ENCODE measurements at places on chromosomes 16 and 17.

GRCh38 chr17:37292429-37293139 is 83.2 kb upstream of the C17orf78 start:
- no peak for DNase-seq

DNA sequence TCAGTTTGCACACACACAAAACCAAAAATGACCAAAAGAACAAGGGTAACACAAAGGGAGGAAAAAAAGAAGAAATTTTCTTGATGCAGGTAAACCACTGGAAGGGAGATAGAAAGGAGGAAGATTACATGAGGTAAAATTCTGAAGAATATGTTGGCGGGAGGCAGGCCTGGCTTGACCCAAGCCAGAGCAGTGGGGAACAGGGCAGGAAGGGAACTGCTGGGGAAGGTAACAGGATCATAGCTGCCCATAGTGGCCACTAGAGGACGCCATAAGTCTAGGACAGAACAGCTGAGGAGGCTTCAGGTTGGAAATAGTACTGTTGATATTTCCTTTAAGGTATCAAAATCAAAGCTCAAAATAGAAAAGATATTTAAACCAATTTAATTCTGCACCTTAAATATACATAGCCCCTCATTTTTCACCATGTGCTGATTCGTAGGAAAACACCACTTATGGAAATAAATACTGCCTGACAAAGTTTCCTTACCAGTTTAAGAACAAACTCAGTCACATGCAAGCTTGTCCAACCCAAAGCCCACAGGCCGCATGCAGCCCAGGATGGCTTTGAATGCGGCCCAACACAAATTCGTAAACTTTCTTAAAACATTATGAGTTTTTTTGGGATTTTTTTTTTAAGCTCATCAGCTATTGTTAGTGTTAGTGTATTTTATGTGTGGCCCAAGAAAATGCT is 15.5 kb downstream of the VPS35 start:
- no peak for DNase-seq

- no peak for DNase-seq
These were observed 4.0 kb upstream of the ZNF267 start for GRCh38 chr16:31869511-31870201.

- no peak for DNase-seq
These were observed 12.5 kb upstream of the MLYCD start for GRCh38 chr16:83886199-83886971.

DNA sequence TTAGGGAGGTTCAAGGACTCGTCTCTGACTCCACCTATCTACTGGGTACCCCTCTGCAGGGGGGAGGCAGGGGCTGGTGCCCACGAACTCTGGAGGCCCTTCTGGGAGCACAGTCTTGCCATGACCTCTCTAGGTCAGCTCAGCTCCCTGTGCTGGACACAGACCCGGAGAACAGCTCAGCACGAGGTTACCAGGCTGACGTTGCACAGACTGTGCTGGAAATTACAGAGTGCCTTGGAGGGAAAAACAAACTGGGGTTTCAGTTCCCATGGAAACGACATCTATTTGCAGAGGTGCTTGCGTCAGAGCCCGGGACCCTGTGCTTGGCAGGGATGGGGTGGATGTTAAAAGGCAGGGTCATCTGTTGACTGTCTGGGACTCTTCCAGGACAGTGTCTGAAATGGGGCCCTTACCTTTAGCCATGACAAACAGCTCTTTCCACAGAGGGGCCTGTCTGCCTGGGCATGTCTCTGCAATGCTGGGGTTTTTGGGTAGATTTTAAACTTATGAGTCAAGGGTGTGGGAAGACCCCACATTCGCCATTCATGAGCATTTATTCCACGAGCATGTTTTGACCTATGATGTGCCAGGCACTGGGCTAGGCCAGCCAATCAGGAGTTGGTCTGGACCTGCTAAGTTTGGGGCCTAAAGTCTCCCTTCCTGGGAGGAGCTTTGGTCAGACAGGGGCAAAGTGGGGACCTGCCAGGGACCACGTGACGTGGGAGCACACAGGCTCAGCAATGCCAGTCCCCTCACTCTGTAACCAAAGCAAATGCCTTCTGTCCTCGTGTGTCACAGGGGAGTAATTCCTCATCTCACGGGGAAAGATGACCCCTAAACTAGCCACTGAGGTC is 22.5 kb downstream of the CCR7 start:
- DNase-seq, result peak; percentile 96

GRCh38 chr17:21020622-21021021 is 22.2 kb downstream of the USP22 start:
- DNase-seq, result no peak

DNA sequence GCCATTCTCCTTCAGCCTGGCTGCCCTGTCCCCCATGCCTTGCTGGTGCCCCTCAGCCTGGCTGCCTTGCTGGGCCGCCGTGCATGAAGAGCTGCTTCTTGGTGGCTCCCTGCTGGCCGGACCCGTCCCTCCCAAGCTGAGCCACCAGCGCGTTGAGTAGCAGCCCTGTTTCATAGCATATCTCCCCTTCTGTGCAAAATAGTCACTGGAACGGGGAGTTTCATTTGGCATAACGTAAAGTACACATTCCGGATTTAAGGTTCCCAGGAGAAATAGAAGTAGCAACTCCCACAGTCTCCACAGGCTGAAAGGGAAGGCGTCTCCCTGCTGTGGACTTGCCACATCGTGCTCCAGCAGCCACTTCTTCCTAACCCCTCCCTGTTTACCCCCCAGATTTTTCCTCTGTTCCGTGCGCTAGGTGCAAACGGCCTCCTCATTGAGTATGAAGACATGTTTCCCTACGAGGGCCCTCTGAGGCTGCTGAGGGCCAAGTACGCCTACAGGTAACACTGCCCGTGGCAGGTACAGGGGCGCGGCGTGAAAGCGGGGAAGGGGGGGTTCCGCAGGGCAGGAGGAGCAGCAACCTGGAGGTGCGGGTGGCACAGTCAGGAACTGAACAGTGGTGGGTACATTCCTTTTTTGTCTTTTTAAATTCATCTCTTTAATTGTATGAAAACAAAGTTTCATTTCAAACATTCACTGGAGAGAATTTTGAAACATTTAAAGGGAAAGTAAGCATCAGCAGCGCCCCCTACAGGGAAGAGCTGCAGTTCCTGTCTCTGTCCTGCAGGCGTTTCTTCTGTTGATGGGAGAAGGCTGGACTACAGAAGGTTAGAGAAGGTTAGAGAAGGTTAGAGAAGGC is 5.8 kb upstream of the OGFOD3 start:
- no peak for DNase-seq

GRCh38 chr16:35431829-35432663 is 1972.6 kb downstream of the TP53TG3F start:
- DNase-seq, result no peak

DNA sequence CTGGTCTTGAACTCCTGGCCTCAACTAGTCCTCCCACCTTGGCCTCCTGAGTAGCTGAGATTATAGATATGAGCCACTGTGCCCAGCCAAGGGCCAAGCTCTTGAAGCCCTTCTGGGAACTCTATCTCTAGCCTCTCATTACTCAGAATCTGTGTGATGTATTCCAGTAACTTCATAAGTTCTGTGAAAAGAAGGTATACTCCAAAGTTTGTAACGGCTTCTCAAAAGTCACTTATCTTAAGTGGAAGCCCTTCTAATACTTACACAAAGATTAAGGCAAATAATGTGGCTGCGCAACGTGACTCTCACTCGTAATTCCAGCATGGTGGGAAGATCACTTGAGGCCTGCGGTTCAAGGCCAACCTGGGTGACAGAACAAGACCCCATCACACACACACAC is 19.1 kb upstream of the ATP6V0C start:
- DNase-seq, result no peak

DNA sequence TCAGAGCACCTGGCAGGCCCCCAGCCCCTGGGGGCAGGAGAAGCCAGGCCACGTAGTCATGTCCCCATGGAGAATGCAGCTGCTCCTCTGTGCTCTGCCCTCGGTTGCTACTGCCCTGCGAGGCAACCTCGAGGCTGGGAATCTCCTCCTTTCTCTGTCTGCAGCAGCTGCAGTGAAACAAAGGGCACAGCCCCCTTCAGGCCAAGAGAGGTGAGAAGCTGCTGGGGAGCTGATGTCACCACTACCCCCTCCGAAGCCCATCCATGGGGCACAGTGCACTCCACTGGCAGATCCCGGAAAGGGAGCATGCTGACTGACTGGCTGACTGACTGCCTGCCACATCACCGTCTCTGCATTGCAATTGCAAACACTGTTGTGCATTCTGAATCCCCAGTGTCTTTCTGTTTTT is 103.7 kb downstream of the GRIN2A start:
- no peak for DNase-seq

DNA sequence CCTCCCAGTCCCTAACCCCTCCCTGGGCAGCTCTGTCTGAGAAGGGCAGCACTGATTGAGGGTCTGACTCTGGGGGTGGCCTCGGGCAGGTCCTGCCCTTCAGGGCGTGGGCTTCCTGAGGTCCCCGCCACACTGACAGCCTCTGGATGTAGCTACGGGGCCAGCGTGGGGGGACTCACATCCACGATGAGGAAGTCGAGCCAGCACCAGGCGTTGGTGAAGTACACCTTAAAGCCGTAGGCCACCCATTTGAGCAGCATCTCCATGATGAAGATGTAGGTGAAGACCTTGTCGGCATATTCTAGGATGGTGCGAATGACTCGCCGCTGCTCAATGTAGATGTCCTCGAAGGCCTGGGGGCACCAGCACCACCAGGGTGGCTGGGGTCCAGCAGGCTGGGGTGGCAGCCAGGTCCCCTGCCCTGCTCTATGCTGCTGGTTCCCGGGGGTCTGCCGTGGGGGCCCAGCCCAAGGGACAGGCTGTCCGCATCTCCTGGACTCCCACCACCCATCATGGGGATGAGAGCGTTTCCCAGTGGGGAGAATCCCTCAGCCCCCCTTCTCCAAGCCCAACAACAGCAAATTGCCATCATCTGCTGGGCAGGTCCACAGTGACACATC is 15.7 kb upstream of the CD79B start:
- DNase-seq, result no peak

DNA sequence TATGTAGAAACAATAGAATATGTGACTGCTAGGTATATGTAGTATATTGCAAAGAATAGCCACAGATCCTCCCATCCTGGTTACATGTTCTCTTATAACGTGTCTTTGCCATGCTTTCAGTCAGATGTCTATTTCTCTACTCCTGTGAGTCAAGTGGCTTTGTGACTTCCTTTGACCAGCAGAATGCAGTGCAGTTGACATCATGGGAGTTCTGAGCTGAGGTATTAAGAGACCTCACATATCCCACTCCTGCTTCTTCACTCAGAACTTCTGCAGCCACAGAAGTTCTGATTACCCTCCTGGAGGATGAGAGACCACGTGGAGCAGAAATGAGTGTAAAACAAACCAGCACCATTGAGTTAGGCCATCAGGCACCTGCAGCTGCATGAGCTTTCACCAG is 222.5 kb downstream of the PRKCA start:
- no peak for DNase-seq

DNA sequence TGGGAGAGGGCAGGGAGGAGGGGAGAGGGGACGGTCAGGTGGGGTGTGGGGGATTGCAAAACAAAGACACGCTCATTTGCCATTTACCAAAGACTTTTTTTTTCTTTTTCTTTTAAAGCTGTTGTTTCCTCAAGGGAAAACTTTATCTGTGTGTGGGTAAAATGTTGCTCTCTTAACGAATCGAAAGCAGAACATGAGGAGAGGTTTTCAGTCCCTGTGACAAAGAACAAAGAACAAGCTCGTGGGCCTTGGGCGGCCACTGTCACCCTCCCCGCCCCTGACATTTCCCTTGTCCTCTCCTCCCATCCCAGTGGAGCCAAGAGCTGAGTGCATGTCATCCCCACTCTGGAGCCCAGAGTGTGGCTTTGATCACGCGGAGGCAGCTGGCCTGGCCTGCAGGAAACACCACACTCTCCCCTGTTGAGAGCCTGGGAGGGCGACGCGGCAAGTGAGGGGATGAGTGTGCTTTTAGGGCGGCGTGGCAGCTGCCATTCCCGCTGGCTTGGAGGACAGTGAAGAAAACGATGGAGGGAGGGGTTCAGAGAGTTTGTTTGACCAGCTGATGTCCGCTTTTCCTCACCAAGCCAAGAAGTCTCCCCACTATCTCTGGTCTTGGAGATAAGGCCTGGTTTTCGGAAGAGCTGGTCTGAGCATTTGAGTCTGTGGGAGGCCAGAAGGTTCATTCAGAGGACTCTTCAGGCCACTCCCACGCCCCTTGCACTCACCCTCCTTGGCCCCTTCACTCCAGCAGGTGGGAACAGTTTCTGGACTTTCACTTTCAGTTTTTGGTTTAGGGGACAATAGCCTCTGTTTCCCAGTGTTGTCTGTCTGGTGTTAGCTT is 11.4 kb downstream of the CCR7 start:
- DNase-seq, result peak; percentile 95

DNA sequence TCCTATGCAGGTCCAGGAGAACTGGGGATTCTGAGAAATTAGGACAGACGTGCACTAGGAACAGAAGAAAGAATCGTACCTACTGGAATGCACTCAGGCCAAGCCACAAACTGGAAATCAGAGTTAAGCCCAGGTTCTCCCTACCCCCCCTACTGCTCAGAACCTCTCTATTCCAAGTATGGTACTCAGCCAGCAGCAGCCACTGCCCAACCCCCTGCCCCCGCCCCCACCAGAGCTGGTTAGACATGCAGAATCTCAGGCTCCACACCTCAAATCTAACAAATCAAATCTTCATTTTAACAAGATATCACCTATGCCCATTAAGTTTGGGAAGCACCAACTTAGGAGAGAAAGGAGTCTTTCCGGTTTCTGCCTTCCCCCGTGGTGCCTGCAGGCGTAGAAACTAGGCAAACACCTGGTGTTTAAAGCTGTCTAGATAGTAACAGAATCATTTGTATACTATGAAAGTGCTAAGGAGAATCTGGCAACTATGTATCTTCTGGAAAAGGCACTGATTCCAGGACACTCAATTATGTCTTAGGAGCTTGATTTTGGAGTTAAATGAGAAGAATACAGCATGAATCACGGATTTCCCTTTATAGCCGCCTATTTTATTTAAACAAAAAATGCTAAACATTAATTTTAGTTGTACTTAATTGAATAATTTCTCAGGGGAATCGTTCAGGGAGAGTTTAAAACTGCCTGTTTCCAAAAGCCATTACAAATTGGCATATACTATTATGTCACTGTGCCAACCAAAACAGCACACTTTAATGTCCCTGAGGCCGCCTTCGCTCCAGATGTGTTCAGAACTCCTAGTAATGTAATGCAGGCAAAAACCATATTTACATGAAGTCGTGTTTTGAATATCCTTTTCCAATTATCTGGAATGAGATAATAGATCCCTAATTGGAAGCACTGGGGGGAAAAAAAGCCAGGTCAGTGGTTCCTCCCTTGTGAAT is 166.5 kb downstream of the STX8 start:
- DNase-seq, result no peak

- DNase-seq, result no peak
These were observed 15.7 kb downstream of the HYDIN start for GRCh38 chr16:71214746-71215381.

DNA sequence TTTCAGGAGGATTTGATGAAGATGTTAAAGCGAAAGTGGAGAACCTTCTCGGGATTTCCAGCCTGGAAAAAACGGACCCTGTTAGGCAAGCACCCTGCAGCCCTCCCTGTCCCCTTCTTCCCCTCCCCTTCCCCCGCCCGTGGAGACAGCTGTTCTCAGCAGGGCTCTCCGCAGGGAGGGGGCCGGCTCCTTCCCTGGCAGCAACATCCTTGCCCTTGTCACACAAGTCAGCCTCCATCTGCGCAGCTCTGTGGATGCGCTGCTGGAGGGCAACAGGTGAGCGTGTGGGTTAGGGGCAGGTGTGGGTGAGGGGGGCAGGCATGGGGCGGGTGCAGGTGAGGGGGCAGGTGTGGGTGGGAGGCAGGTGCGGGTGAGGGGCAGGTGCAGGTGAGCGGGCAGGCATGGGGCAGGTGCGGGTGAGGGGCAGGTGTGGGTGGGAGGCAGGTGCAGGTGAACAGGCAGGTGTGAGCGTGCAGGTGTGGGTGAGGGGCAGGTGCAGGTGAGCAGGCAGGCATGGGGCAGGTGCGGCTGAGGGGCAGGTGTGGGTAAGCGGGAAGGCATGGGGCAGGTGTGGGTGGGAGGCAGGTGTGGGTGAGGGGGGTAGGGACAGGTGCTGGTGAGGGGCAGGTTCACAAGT is 9.4 kb downstream of the CYBC1 start:
- no peak for DNase-seq
